ENCODE measurements at places on chromosomes 2 and 18. TPM values are rescaled to one million over a fixed set of nuclear protein-coding genes. Genes with fewer than 3 reads are reported as not detected.
A peak's percentile ranks its signal among the peaks of the same experiment; 100 is the strongest.

- no peak for DNase-seq
Observed at GRCh38 chr2:60884800-60885199, 3.4 kb downstream of the REL start.

DNA sequence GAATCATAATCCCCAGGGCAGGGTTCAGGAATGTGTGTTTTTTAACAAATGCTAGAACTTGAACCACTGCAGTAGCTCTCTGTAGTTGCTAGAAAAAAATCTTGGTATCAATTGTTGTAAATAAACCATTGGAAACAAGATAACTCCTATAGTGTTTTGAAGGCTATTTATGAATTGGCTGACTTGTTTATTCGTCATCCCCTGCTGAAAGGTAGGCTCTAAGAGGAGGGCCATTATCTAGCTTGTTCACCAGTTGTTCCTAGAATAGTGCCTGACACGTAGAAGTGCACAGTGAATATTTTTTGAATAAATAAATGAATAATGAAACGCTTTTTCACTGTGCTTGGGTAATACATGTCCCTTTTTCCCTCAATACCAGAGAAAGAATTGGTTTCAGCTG, 211.4 kb downstream of the BABAM2 start:
- no peak for DNase-seq

DNA sequence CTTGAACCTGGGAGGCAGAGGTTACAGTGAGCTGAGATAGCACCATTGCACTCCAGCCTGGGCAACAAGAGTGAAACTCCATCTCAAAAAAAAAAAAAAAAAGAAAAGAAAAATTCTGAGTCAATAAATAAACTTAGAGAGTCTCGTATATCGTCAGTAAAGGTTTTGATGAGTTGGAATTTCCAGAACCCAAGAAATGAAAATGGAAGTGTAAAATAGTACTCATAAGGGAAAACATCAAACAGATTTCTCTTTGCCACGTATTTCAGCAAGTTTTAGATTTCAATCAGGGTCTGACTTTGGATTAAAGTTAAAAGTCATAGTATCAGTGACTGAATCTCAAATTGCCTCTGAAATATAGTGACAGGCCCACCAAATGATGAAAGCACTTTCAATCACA, 71.4 kb upstream of the SPOPL start:
- DNase-seq: no peak

POTEF gene
- not detected for total RNA-seq

SPATA3 gene
- total RNA-seq: not detected

ZNF804A gene
- total RNA-seq: 1.1 TPM

GRCh38 chr2:176794392-176794791, 418.2 kb upstream of the HNRNPA3 start:
- no peak for DNase-seq

GRCh38 chr2:64646007-64646880, 7.5 kb downstream of the SERTAD2 start:
- DNase-seq: peak; percentile 66

REL gene
- total RNA-seq: 1.4 TPM

CD8B gene
- total RNA-seq: not detected

GRCh38 chr2:215290980-215291599, 20.8 kb upstream of the ATIC start:
- DNase-seq: no peak

GRCh38 chr2:162385536-162385935, 41.6 kb downstream of the GCA start:
- DNase-seq: no peak
